ENCODE measurements at places on chromosomes 4 and X. TPM values are rescaled to one million over a fixed set of nuclear protein-coding genes. Genes with fewer than 3 reads are reported as not detected.

Gene NDNF
- total RNA-seq = not detected

- DNase-seq = no peak
These were observed 18.5 kb upstream of the CXCL3 start for GRCh38 chr4:74056858-74057562.

Gene GPC4
- 0.16 TPM for total RNA-seq

DNA sequence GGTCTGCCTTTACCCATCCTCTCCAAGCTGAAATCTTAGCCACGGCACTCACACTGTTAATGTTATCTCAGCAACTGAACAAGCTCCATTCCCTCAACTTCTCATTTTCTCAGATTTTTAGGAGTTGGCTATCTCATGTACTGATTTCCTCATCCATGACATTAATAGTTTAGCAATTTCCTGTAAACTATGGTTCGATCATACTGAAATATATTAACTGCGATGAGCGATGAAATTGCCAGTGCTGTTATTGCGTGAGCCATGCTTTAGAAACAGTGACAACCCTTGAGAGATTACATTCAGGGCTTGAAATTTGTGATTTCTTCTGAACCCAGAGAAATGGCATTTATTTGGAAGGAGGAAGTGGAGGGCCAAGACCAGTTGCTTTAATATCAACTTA lies 223.7 kb downstream of the GPAT3 start:
- no peak for DNase-seq

GRCh38 chr4:43132010-43132582 lies 239.6 kb downstream of the GRXCR1 start:
- DNase-seq = no peak

DNA sequence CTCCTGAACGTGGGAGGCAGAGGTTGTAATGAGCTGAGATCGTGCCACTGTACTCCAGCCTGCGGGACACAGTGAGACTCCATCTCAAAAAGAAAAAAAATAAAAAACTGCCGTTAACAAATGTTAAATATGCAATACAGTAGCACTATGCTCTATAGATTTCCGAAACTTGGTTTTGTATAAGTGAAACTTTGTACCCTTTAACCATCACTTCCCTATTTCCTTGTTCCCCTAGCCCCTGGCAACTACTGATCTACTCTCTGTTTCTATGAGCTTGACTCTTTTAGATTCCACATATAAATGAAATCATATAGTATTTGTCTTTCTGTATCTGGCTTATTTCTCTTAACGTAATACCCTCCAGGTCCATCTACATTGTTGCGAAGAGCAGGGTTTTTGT lies 74.1 kb downstream of the TAB3 start:
- DNase-seq = no peak

- DNase-seq = no peak
These were observed 61.8 kb downstream of the HS3ST1 start for GRCh38 chr4:11366859-11367258.

Gene IGFBP7
- not detected for total RNA-seq

DNA sequence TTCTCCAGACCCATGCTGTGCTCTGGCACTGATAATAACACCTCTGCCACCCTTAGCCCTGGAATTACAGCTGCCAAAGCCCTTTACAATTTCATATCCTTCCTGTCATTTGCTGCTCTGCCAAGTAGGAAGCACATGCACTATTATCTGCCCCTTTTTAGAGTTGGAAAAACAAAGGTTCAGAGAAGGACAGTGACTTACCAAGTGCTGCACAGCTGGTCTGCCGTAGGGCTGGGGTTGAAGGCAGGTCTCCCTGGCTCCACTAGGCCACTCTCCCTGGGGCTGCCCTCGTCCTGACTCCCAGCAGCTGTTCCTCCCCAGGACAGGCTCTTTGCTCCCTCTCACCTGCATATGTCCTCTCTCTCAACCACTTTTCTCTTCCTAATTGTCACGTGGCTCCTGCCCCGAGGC lies 73.4 kb downstream of the ANAPC4 start:
- DNase-seq = no peak

DNA sequence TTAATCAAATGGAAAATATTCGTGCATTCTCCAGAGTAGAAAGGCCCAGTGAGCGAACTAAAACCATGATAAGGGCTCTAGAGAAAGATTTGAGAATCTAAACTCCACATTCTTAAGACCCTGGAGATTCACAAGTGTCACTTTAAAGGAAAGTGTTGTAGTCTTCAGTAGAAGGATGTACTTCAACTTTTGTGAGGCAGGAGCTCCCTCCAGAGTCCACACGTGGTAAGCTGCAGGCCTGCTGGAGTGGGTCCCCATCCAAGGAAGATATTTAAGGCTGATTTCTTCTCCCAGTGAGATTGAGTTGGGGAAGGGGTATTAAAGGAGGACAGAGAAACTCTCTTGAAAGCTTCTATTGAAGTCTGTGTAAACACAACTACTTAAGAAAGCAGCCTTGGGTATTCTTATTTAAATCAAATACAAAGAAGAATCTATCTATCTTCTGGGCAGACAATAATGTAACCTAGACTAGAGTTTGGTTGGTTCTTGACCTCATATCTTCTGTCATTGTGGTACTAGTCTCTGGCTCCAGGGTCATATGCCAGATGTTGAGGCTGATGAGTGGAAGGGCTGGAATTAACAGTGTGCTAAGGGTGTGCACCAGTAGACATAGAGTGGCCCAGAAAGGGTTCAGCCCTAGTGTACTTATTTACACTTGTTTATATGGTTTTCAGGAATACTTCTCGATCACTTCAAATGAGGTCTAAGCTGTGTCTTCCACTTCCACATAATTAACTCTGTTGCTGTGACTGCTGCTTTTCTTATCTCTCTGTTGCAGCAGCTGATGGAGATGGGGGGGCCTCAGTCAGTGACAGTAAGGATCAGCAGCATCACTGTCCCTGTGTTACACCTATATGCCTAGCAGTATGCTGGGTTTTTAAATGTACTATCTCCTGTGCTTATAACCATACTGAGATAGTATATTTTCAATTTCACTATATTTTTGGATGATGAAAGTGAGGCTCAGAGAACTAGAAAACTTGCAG lies 76.1 kb downstream of the HMGB2 start:
- no peak for DNase-seq

Gene GPR119
- not detected for total RNA-seq

DNA sequence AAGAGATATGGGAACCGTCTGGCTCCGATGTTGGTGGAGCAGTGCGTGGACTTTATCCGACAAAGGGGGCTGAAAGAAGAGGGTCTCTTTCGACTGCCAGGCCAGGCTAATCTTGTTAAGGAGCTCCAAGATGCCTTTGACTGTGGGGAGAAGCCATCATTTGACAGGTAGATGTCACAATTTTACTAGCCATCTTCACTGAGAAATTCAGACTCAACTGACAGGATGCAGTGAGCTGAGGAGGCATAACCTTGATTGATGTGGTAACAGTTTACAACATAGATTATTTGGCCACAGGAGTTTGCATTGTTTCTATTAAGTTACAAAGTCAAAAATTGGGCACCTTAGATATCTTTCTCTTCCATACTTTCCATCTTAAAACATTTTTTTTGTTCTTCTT lies 417.7 kb downstream of the MAPK10 start:
- no peak for DNase-seq

GRCh38 chr4:85147481-85148076 lies 181.1 kb upstream of the WDFY3 start:
- no peak for DNase-seq
